ENCODE measurements at places on chromosomes 2 and 18.
A peak's percentile ranks its signal among the peaks of the same experiment; 100 is the strongest.

- DNase-seq: no peak
Measured at GRCh38 chr18:63120620-63121019, 198.9 kb downstream of the BCL2 start.

DNA sequence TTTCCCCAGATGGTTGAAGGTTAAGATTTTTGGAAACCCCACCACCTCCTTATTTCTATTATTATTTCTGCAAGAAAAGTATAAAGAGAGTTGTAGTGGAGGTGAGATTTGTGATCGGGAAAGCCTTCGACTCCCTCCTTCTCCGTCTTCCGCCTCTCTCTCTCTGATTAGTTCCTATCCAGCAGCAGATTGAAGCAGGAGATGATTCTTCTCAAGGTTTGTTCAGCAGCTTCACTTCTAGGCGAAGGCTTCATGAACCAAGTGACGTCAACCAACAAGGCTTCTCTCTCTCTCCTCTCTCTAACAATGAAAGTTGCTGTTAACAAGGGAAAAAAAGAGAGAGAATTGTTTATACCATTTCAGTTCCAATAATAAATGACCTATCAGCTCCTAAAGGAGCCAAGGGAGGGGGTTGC, at the start of gene BAZ2B:
Gene BAZ2B, minus strand, starts transcription at position 263 of the 416 bp plus-strand sequence. CDS start 137,829 bp downstream, outside the sequence.
- peak; percentile 30 for DNase-seq

GRCh38 chr2:199131136-199131655, 326.5 kb downstream of the SATB2 start:
- peak; percentile 8 for DNase-seq

DNA sequence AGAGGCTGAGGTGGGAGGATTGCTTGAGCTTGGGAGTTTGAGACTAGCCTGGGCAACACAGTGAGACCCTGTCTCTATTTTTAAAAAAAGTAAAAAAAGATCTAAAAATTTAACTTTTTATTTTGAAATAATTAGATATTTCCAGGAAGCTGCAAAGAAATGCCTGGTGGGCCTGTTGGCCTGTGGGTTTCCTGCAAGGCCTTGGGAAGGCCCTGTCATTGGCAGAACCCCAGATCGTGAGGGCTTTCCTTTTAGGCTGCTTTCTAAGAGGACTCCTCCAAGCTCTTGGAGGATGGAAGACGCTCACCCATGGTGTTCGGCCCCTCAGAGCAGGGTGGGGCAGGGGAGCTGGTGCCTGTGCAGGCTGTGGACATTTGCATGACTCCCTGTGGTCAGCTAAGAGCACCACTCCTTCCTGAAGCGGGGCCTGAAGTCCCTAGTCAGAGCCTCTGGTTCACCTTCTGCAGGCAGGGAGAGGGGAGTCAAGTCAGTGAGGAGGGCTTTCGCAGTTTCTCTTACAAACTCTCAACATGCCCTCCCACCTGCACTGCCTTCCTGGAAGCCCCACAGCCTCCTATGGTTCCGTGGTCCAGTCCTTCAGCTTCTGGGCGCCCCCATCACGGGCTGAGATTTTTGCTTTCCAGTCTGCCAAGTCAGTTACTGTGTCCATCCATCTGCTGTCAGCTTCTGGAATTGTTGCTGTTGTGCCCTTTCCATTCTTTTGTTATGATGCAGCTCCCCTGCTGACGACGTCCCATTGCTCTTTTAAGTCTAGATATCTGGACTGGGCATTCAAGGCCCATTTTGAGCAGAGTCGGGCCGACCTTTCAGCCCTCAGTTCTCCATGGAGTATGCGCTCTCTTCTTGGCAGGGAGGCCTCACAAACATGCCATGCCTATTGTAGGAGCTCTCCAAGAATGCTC, 6.6 kb downstream of the PROC start:
- no peak for DNase-seq

DNA sequence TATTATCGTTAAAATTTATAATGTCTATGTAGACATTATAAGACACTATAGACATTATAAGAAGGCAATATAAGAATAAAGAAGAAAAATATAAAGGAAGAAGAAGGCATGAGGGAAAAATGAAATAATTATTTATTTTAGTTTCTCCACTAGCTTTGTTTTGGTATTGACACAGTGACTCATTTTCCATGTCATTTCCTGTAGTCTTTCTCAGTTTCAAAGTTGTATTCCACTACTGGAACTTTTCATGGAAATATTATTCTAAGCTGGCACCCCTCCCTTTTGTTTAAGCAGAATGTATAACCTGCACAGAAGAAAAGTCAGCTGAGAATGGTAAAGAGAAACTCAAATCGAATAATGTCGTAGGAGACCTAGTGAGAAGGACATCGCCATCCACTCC, 234.2 kb upstream of the NETO1 start:
- no peak for DNase-seq

GRCh38 chr18:49486134-49486533, 900 bp downstream of the C18orf32 start:
- DNase-seq: no peak

DNA sequence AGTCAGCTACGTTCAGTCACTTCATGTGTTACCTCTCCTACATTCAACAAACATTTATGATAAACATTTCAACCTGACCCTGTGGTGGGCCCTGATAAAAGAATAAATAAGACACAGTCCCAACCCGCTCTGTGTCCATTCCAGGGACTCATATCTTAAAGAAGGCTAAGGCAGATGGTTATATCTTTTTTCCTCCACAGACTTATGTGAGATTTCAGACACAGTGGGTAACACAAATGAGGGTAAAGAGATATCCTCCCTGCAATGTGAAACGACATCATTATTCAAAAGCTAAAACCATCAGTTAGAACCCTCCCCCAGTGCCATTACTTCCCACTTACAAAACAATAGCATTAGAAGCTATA, 11.1 kb upstream of the HNRNPLL start:
- DNase-seq: no peak

- DNase-seq: no peak
Measured at GRCh38 chr18:34767601-34768027, 57.5 kb downstream of the DTNA start.

DNA sequence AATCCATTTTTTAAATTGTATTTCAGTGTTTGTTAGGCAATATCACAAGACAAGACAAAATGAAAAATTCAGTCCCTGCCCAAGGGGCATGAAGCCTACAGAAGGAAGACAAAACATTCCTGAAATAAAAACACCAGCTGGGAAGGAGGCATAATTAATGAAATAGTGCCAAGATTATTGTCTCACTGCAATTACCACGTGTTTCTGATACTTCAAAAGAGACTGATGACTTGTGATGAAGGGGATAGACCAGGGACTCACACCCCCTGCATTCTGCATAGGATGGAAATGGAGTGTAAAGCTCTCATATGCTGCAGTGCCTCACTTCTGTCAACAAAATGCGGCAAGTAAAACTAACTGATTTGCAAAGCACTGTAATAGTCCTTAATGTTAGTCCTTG, 178.1 kb downstream of the BARD1 start:
- no peak for DNase-seq

DNA sequence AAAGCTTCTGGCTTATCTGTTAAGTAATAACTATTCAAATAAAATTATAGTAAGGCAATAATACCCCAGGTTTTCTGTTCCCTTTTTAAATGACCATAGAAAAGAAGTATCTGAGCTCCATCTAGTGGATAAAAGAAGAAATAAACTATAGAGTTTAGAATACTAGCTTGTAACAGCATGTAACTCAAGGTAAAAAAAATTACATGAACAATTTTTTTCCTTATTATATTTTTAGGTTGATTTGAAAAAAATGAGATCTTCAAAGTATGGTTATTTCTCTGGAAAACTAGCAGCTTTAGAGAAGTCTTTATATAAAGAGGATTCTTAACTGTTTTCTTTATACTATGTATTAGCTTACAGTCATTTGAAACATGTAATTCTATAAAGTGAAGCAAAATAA, 58.1 kb downstream of the NCKAP1 start:
- no peak for DNase-seq

GRCh38 chr2:189302274-189302948, 122.8 kb upstream of the COL5A2 start:
- no peak for DNase-seq

DNA sequence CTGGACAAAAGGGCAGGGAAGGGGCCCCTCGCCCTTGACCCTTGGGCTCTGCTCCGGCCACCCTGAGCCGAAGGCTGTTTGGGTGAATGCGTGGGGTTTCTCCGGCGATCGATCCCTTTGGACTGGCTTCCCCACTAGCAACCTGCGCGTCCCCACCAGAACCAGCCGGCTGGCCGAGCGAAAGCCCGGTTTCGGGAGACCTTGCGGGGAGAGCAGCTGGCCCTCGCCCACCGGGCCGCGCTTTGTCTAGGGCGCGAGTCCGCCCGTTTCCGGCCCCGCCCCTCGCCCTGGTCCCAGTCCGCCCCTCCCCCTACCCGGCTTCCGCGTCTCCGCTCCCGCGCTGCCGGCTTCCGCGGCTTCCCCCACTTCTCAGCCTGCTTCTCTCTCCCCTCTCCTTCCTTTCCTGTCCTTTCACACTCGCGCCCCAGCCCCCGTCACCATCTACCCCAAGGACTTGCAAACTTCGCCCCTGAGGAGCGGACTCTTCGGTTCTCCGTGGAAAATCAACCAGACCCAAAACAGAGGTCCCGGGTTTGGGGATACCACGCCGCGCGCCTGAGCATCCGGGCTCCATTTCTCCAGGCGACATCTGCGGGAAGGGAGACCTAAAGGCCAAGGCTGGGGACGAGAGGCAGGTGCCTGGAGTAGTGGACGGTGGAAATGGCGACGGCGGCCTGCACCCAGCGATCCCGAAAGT, 48.0 kb upstream of the ATP6V1B1 start:
- peak; percentile 16 for DNase-seq

DNA sequence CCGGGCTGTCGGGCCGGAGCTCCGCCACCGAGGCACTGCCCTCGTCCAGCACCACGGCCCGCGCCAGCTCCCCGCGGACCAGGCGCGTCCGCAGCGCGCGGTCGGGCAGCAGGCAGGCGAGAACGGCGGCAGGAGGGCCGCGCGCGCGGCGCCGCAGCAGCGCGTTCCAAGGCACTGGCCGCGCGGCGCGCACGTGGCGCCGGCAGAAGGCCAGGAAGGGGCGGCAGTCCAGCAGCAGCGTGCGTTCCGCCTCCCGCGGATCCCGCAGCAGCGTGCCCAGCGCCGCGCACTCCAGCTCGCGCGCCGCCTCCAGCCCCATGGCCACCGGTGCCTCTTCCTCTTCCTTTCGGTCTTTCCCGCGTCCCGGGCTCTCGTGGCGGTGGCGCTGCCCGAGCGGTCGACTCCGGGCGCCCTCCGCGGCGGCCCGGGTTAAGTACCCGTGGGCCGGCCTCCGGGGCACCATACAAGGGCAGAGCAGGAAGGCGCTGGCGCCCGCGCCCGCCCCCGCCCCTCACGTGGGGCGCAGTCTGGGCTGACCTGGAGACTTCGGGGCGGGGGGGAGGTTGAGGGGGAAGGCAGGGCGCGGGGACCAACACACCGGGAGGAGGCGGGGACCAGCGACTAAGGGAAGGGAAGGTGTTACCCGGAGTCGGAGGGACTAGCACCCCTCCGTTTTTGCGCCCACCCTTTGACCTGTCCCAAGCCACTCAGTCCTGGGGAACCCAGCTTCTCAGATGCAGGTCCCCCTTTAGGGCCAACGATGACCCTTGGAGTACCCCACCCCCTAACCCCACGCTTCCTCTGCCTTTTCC, at the start of gene DUSP2:
Gene DUSP2, minus strand, starts transcription at position 405 of the 812 bp plus-strand sequence. Its CDS starts 86 bp downstream, at position 319.
- DNase-seq: peak; percentile 75

GRCh38 chr2:120914839-120915521, 179.3 kb downstream of the GLI2 start:
- peak; percentile 65 for DNase-seq

GRCh38 chr2:25202275-25202674, 33.9 kb upstream of the POMC start:
- DNase-seq: no peak

DNA sequence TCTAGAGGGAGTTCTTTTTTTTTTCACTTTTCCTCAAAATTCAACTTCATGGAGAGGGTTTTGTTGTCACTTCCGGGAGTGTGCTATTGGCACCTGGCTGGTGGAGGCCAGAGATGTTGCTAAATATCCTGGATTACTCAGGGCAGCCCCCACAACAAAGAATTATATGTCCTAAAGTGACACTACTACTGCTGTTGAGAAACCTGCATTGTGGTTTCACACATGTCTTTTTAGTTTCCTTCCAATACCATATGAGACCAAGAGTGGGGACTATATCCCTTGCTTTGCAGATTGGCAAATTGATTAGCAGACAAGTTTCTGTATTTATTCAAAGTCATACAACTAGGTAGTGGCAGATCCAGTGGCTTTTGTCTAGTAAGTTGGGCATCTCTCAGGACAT, 826.8 kb downstream of the TRIB2 start:
- DNase-seq: no peak

GRCh38 chr2:234203135-234203984, 152.9 kb downstream of the SPP2 start:
- no peak for DNase-seq

GRCh38 chr2:154226931-154227330, 355.2 kb downstream of the GALNT13 start:
- DNase-seq: no peak

GRCh38 chr2:180413336-180413735, 406.2 kb upstream of the CWC22 start:
- DNase-seq: no peak

DNA sequence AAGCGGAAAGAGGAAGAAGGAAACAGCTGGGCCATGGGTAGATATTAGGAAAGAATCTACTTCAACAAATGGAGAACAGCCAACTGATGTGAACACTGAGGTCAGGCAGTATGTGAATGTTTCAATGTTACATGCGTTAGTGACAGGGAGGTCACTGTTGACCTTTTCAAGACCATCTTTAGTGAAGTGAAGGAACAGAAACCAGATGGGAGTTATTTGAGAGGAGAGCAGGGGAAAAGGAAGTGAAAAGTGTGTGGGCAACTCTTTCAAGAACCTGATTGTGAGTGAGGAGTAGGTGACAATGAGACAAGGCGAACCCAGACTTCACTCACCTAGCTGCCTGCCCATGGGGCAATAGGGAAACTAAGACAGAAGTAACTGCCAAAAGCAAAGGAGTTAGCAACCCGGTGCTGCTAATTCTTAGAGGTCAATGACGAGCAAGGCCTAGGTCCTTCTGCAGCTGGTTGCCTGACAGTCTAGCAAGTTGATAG, 67.0 kb downstream of the SP3 start:
- no peak for DNase-seq

DNA sequence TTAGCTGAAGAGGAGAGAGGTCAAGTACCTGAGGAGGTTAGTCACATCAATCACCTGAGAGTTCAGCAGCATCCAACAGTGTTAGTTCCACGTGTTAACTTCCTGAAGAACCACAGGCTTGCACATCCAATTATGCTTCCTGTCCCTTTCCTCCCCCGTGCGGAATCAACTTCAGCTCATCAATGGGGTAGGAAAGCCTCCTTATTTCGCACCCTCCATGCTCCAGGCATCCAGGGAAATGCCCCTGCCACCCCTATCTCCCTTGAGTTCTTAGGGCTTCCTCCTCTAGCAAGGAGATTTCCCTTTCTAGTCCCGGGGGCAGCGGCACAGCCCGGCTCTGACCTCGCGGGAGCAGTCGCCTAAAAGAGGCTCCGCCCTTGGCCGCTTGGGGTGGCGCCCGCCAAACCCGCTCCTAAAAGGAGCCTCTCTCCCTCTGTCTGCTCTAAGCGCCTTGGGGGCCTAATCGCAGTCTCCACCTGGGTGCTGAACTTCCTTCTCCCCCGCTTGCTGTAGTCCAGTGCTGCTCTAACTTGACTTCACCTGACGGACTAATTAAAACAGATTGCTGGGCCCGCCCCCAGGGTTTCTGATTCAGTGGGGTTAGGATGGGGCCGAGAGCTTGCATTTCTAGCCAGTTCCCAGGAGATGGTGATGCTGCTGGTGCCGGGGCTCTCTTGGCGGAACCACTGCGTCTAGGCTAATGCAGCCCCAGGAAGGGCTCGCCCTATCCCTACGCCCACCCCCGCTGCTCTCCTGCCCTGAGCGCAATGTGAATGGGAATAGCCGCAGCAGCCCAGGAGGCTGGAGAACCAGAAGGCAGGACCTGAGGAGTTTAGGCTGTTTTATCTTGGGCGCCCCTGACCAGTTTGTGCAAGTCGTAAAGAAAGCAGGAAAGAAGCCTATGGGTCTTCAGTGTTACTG, 3.4 kb upstream of the TET3 start:
- DNase-seq: peak; percentile 44

Measured in thyroid gland (tissue), 4 donors.